ENCODE measurements at places on chromosomes 2 and 18. TPM values are rescaled to one million over a fixed set of nuclear protein-coding genes. Genes with fewer than 3 reads are reported as not detected.

RAX gene
- not detected for total RNA-seq

CHRND gene
- total RNA-seq: not detected

CXCR4 gene
- total RNA-seq: 0.70 TPM

APOB gene
- total RNA-seq: not detected

PTPN18 gene
- 54.5 TPM for total RNA-seq

NCL gene
- 557 TPM for total RNA-seq

GRCh38 chr18:3599195-3599594 is 149.2 kb downstream of the TGIF1 start:
- peaks cover 58% of the 10 kb centered on the region for H3K4me1 ChIP-seq
- H3K27me3 ChIP-seq: no peaks in the 10 kb centered on the region
- peak overlapping the region; percentile 24 for H3K27ac ChIP-seq
- DNase-seq: no peak

GRCh38 chr2:228927028-228928010 is 343.8 kb downstream of the PID1 start:
- H3K27ac ChIP-seq: no peak overlapping the region
- no peaks in the 10 kb centered on the region for H3K36me3 ChIP-seq
- H3K4me1 ChIP-seq: no peaks in the 10 kb centered on the region
- H3K27me3 ChIP-seq: no peaks in the 10 kb centered on the region

GRCh38 chr2:44974064-44974715 is 32.7 kb downstream of the SIX3 start:
- no peaks in the 10 kb centered on the region for H3K27me3 ChIP-seq
- no peaks in the 10 kb centered on the region for H3K36me3 ChIP-seq
- no peaks in the 10 kb centered on the region for H3K4me1 ChIP-seq
- no peak overlapping the region for H3K4me3 ChIP-seq

DNA sequence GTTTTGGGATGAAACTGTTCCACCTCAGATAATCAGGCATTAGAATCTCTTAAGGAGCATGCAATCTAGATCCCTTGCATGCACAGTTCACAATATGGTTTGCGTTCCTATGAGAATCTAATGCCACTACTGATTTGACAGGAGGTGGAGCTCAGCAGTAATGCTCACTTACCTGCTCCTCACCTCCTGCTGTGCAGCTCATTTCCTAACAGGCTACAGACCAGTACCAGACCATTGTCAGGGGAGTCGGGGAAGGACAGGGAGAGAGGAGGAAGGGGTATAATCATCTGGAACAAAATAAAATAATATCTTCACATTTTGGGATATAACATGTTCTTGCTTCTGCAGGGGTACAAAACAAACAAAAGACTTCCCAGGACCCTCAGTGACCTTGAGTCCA is 532.0 kb upstream of the FSHR start:
- H3K36me3 ChIP-seq: no peaks in the 10 kb centered on the region
- H3K27ac ChIP-seq: no peak overlapping the region
- no peak overlapping the region for H3K4me3 ChIP-seq
- DNase-seq: no peak
- H3K27me3 ChIP-seq: peaks cover 6% of the 10 kb centered on the region
- H3K4me1 ChIP-seq: no peaks in the 10 kb centered on the region

DNA sequence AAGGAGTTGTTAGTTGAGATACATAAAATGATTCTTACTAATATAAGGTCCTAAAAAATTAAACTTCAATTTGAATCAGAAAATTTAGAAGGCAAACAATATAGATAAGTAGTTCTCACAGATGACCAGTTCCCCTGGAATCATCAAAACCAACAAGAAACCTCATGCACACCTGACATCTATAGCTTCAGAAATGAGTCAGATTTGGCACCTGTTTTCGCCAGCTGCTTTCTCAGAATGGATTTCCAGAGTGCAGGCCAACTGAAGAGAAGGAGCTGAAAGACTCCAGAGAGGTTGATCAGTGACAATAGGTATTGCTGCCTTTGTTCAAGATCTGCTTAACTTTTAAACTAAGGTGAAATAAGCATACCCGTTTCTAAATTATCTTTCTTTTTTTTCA is 192.4 kb downstream of the RDH14 start:
- H3K36me3 ChIP-seq: no peaks in the 10 kb centered on the region
- no peak overlapping the region for H3K4me3 ChIP-seq
- H3K4me1 ChIP-seq: no peaks in the 10 kb centered on the region
- H3K27me3 ChIP-seq: no peaks in the 10 kb centered on the region
- no peak overlapping the region for H3K27ac ChIP-seq
- DNase-seq: no peak

DNA sequence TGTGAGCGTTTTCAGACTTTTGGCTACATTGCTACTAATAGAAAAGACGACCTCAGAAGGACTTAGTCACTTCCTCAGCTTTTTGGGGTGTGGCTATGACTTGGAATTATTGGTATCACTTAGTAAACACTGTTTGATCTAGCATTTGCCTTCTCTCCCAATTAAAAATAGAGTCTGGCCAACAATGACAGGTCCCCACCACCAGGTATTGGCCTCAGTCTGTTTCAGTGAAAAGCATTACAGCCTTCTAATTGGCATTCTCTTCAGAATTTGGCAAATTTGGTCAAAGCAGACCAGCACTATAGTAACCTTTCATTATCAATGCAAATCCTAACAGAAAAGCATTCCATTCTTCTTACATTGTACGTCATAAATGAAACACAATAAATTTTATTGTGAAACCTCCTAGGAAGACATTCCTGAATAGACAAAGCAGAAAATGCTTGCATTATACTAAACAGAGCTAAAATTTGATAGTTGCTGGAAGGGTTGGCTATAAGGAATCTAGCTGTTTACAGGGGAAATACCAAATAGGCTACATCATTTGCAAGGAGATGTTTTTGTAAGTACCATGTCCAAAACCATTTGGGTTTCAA is 613.9 kb downstream of the IRS1 start:
- H3K27ac ChIP-seq: peak overlapping the region; percentile 77
- H3K36me3 ChIP-seq: no peaks in the 10 kb centered on the region
- H3K4me3 ChIP-seq: no peak overlapping the region
- peaks cover 19% of the 10 kb centered on the region for H3K4me1 ChIP-seq

DNA sequence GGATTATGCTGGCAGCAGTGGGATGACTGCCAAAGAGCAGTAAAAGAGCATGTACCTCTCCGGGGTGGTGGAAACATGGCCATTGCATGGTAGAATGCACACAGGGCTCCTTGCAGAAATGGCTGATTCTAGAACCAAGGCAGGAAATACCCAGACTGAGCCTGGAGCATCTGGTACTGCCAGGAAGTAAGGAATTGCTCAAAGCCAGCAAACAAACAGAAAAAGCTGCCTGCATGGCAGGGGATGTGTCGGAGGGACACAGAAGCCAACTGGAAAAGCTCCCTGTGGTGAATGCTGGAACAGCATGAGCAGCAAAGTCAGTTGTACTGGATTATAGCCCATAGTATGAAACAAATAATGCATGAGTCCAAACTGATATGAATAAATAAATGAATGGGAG is 78.0 kb upstream of the NFATC1 start:
- no peak for DNase-seq
- no peak overlapping the region for H3K27ac ChIP-seq
- H3K27me3 ChIP-seq: no peaks in the 10 kb centered on the region
- H3K36me3 ChIP-seq: no peaks in the 10 kb centered on the region
- no peak overlapping the region for H3K4me3 ChIP-seq
- H3K4me1 ChIP-seq: no peaks in the 10 kb centered on the region

DNA sequence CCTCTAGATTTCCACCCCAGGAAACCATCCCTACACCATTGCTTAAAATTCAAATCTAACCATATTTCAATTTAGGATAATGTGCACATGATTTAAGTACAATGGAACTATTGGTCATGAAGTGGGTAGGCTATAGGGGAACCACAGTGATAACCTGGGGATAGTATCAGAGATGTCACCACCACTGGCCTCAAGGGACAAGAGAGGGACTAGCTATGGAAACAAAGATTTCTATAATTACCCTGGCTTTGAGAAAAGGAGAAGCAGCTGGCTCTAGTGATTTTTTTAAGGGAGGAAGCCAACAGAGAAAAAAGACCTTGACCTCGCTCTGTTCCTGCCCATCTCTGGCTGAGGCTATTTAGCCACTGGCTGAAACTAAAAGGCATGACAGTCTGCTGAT is 132.0 kb downstream of the MEP1B start:
- H3K4me1 ChIP-seq: peaks cover 15% of the 10 kb centered on the region
- H3K27ac ChIP-seq: no peak overlapping the region
- H3K4me3 ChIP-seq: no peak overlapping the region
- no peak for DNase-seq

DNA sequence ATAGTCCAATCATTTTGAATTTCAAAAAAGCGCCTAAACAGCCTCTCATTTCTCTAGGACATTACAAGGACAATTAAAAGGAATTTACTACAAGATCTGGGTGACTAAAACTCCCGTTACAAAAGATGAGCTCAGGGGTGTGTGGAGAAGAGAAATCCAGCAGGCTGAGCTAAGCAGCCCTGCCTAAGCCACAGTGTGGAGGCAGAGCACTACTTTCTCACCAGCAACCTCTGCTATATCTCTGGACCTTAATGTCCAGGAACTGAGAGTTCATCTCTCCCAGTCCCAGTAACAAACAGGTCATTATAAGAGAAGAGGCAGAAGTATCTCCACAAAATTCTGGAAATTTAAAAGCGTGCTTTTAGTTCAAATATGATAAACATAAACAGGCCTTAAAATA is 18.9 kb upstream of the ANKRD62 start:
- H3K27me3 ChIP-seq: no peaks in the 10 kb centered on the region
- no peaks in the 10 kb centered on the region for H3K36me3 ChIP-seq
- H3K4me3 ChIP-seq: no peak overlapping the region
- no peaks in the 10 kb centered on the region for H3K4me1 ChIP-seq
- DNase-seq: no peak

- no peak overlapping the region for H3K4me3 ChIP-seq
- DNase-seq: no peak
- no peak overlapping the region for H3K27ac ChIP-seq
- no peaks in the 10 kb centered on the region for H3K27me3 ChIP-seq
These were observed 2.4 kb downstream of the CDK5R2 start for GRCh38 chr2:218961651-218962570.

DNA sequence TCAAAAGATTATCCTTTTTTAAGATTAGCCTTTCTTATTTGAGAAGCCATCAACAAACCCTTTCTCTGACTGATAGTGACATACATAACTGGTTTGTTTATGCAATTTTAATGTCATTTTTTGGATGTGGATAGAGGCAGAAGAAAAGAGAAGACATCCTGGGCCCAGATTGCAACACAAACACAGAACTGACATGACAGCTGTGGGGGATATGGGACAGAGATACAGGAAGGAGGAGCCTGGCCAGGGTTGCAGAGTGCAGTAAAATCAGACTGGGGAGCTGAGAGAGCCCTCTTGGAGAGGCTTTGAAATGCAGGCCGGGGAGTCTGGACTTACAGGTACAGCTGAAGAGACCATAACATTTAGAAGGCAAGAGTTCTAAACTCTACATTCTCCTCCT is 65.1 kb downstream of the SIGLEC15 start:
- no peaks in the 10 kb centered on the region for H3K27me3 ChIP-seq
- no peak overlapping the region for H3K4me3 ChIP-seq
- 0 out of 2 replicates have a peak, but pooled peaks cover 5% of the 10 kb centered on the region for H3K36me3 ChIP-seq
- no peak for DNase-seq
- no peak overlapping the region for H3K27ac ChIP-seq
- no peaks in the 10 kb centered on the region for H3K4me1 ChIP-seq

DNA sequence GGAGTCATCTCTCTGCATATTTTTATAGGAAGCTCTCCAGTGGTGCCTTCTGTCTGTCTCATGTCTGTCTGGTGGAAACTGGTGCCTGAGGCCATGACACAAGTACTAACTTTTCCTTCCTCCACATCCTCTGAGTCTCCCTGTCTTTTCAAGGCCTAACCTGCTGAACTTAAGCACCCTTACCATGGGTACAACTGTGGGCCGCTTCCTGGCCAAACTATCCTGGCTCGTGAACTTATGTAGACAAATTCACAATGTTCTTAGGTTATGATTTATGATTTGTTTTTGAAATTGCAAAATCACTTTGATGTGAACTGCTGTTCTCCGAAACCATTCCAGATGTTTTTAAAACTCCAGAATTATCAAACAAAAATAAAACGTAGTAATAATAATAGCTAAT is 804.5 kb upstream of the POU3F3 start:
- DNase-seq: no peak
- no peak overlapping the region for H3K27ac ChIP-seq
- no peaks in the 10 kb centered on the region for H3K36me3 ChIP-seq
- no peak overlapping the region for H3K4me3 ChIP-seq

GRCh38 chr2:85433511-85434089 is 15.1 kb downstream of the SH2D6 start:
- peaks cover 38% of the 10 kb centered on the region for H3K4me1 ChIP-seq
- DNase-seq: peak; percentile 86
- H3K27me3 ChIP-seq: no peaks in the 10 kb centered on the region
- no peak overlapping the region for H3K4me3 ChIP-seq
- H3K36me3 ChIP-seq: no peaks in the 10 kb centered on the region
- peak overlapping the region; percentile 16 for H3K27ac ChIP-seq

- no peak overlapping the region for H3K4me3 ChIP-seq
- no peaks in the 10 kb centered on the region for H3K27me3 ChIP-seq
- H3K36me3 ChIP-seq: no peaks in the 10 kb centered on the region
- no peaks in the 10 kb centered on the region for H3K4me1 ChIP-seq
- H3K27ac ChIP-seq: no peak overlapping the region
These were observed 41.9 kb downstream of the TRAPPC8 start for GRCh38 chr18:31901063-31901462.

DNA sequence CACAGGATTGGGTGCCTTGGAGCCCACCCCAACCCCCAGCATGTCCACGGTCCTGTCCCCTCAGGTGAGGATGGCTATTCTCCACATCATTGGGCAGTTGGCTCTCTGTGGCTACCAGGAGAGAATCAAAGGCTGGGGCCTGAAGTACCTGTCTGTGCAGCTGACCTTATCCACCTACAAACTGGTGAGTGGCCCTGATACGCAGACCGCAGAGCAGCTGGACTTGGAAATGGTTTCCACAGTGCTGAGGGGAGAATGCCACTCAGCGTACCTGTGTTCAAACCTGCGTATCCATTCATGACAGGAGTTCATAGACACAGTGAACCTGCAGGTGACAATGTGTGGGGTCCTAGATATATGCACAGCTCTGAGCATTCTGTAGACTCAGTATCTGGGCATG is 21.6 kb downstream of the MROH2A start:
- H3K27ac ChIP-seq: no peak overlapping the region
- H3K36me3 ChIP-seq: no peaks in the 10 kb centered on the region
- H3K27me3 ChIP-seq: no peaks in the 10 kb centered on the region

- no peak overlapping the region for H3K4me3 ChIP-seq
- H3K36me3 ChIP-seq: no peaks in the 10 kb centered on the region
- H3K27me3 ChIP-seq: no peaks in the 10 kb centered on the region
- H3K27ac ChIP-seq: no peak overlapping the region
These were observed 74.0 kb downstream of the TTC27 start for GRCh38 chr2:32701806-32702205.

- peaks cover 5% of the 10 kb centered on the region for H3K27me3 ChIP-seq
- no peak overlapping the region for H3K4me3 ChIP-seq
- DNase-seq: no peak
These were observed 29.0 kb upstream of the PTPN4 start for GRCh38 chr2:119730671-119731177.

- no peak overlapping the region for H3K27ac ChIP-seq
- no peaks in the 10 kb centered on the region for H3K27me3 ChIP-seq
- no peaks in the 10 kb centered on the region for H3K4me1 ChIP-seq
- H3K36me3 ChIP-seq: no peaks in the 10 kb centered on the region
These were observed 270.7 kb downstream of the SRBD1 start for GRCh38 chr2:45340318-45340717.

GRCh38 chr2:186426153-186427016 is 59.7 kb upstream of the ZC3H15 start:
- no peak overlapping the region for H3K4me3 ChIP-seq
- H3K27me3 ChIP-seq: no peaks in the 10 kb centered on the region
- no peak overlapping the region for H3K27ac ChIP-seq
- DNase-seq: no peak

All from PC-9 (cell line).